Muscle of leg (tissue), 16 donors: ENCODE measurements at places on chromosomes 11 and 22. TPM values are rescaled to one million over a fixed set of nuclear protein-coding genes. Genes with fewer than 3 reads are reported as not detected.

GRCh38 chr22:38276166-38276565 is 3.4 kb upstream of the TMEM184B start:
- no peaks in the 10 kb centered on the region for H3K27me3 ChIP-seq
- peaks cover 1% of the 10 kb centered on the region for H3K36me3 ChIP-seq
- peak overlapping the region; percentile 90 for H3K27ac ChIP-seq
- no peak overlapping the region for H3K4me3 ChIP-seq
- peak; percentile 66 for DNase-seq

- H3K27me3 ChIP-seq = no peaks in the 10 kb centered on the region
- no peak for DNase-seq
- H3K27ac ChIP-seq = no peak overlapping the region
- no peaks in the 10 kb centered on the region for H3K4me1 ChIP-seq
- H3K4me3 ChIP-seq = no peak overlapping the region
- no peaks in the 10 kb centered on the region for H3K36me3 ChIP-seq
Measured at GRCh38 chr11:70618431-70619101, 220.2 kb downstream of the CTTN start.

- H3K4me3 ChIP-seq = no peak overlapping the region
- peaks cover 17% of the 10 kb centered on the region for H3K27me3 ChIP-seq
- no peak overlapping the region for H3K27ac ChIP-seq
- H3K36me3 ChIP-seq = no peaks in the 10 kb centered on the region
- peaks cover 17% of the 10 kb centered on the region for H3K4me1 ChIP-seq
Measured at GRCh38 chr22:48100685-48101417, 1338.4 kb downstream of the TBC1D22A start.

DNA sequence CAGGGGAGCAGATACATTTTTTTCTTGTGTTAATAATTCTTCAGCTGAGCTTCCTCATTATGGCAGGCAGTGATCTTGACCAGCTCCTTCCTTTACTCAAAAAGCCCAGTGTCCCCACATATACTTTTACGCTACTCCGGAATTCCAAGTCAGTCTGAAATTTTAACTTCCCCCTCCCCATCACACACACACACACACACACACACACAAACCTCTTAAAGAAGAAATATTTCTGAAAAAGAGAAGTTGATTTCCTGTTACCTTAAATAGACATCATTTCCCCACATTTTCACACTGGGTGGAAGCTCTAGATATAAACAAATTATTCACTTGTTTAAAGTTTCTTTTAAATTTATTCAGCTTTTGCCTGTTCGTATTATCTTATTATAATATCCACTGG is 113.9 kb downstream of the DBX1 start:
- H3K4me1 ChIP-seq = peaks cover 6% of the 10 kb centered on the region
- H3K27me3 ChIP-seq = no peaks in the 10 kb centered on the region
- peak; percentile 24 for DNase-seq
- H3K27ac ChIP-seq = no peak overlapping the region
- peaks cover 23% of the 10 kb centered on the region for H3K36me3 ChIP-seq

- no peak for DNase-seq
- H3K27ac ChIP-seq = peak overlapping the region; percentile 24
- peaks cover 54% of the 10 kb centered on the region for H3K36me3 ChIP-seq
- no peak overlapping the region for H3K4me3 ChIP-seq
- H3K4me1 ChIP-seq = peaks cover 93% of the 10 kb centered on the region
- no peaks in the 10 kb centered on the region for H3K27me3 ChIP-seq
Measured at GRCh38 chr11:67271541-67272284, 5.4 kb downstream of the GRK2 start.

DNA sequence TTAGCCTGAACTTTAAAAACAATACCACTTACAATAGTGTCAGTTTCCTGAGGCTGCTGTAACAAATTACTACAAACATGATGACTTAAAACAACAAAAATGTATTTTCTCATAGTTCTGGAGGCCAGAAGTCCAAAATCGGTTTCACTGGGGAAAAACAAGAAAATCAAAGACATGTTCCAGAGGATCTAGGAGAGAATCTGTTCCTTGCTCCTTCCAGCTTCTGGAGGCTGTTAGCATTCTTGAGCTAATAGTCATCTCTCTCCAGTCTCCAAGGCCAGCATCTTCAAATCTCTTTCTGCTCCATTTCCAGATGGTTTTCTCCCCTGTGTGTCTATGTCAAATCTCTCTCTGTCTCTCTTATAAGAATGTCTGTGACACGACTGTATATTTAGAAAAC is 67.6 kb upstream of the TEAD1 start:
- peak; percentile 25 for DNase-seq
- H3K27ac ChIP-seq = no peak overlapping the region
- H3K27me3 ChIP-seq = no peaks in the 10 kb centered on the region
- H3K4me3 ChIP-seq = no peak overlapping the region
- H3K36me3 ChIP-seq = no peaks in the 10 kb centered on the region
- H3K4me1 ChIP-seq = peaks cover 4% of the 10 kb centered on the region

VWCE gene
- polyA plus RNA-seq = 8.9 TPM

ADAMTS15 gene
- 33.4 TPM for polyA plus RNA-seq
